ENCODE measurements at places on chromosomes 5 and 9.

GRCh38 chr5:10257870-10258269 is 7.8 kb downstream of the CCT5 start:
- no peak for DNase-seq

DNA sequence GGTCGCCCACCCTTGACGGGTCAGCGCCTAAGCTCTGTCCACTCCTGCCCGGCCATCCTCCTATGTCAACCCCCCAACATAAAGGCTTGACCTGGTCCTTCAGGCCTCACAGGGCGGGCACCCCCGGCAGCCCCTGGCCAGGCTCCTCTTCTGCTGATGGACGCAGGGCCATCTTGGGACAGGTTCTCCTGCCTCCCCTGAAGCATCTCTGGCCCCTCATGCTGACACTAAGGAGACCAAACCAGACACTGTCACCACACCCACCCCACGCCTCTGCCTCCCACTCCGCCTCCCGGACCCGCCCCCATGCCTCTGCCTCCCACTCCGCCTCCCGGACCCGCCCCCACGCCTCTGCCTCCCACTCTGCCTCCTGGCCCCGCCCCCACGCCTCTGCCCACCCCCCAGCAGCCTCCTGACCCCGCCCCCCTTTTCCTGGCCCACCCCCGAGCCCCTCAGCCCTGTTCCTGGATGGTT is 6.8 kb downstream of the OBP2A start:
- no peak for DNase-seq

- no peak for DNase-seq
Observed at GRCh38 chr5:42495914-42496313, 72.7 kb downstream of the GHR start.

DNA sequence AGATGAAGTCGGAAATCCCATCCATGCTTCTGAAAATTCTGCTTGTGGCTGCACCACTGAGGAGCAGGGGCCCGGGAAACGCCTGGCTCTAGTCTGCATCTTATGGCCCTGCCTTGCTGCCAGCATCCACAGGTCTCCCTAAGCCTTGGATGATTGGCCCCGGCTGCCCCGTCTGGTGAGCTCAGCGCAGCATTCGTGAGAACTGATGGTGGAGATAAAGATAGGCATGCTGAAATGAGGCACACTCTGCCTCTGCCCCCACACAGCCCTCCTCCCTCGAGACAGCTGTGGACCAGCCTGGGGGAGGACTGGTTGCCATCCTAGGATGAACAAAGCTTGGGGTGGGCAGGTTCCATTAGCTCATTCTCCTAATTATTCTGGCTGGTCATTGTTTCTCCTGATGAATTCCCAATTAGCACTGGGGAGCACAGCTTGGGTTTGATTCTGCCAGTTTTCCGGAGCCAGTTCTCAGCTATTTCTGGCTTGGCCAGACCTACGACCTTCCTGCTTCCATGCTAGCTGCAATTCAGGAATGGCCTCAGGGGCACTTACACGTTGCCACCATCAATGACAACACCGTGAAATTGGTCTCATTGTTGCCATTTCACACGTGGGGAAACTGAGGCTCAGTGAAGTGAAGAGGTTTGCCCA is 62.8 kb upstream of the CPEB4 start:
- no peak for DNase-seq

- DNase-seq: no peak
Observed at GRCh38 chr5:151075698-151076331, 5.0 kb downstream of the TNIP1 start.

Data from amygdala (tissue), 56 donors.